ENCODE measurements at places on chromosomes 4 and X. TPM values are rescaled to one million over a fixed set of nuclear protein-coding genes. Genes with fewer than 3 reads are reported as not detected.

Gene CCKAR
- total RNA-seq = not detected

Gene SLC4A4
- total RNA-seq = 16.8 TPM

GRCh38 chr4:132918096-132918495 is 231.0 kb upstream of the PCDH10 start:
- no peak for DNase-seq

DNA sequence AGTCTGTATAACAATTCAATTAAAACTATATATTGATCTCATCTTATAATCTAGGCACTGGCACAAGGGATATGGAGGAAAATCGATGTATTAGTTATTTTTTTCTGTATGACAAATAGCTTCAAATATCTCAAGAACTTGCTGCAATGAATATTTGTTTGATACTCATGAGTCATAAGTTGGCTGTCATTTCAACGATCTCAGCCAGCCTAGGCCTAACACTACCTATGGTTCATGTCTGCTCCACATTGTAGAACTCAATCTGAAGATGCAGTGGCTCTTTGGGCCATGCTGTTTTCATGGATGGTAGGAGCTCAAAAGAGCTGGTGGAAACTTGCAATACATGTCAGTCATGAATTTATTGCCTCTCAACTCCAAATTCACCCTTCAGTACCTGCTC is 44.7 kb downstream of the MAGEB17 start:
- DNase-seq = peak; percentile 33

GRCh38 chrX:107715331-107716117 is 60.1 kb downstream of the TSC22D3 start:
- peak; percentile 23 for DNase-seq

DNA sequence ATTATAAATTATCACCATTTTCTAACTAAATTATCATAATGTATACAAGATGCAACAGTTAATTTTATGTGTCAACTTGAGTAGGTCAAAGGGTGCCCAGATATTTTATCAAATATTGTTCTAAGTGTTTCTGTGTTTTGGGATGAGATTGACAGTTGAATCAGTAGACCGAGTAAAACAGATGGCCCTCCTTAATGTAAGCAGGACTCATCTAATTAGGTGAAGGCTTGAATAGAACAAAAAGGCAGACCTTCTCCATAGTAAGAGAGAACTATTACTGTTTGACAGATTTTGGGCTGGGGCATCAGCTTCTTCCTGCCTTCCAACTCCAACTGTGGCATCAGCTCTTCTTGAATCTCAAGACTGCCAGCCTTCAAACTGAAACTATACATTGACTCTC is 185.8 kb downstream of the TRAM1L1 start:
- no peak for DNase-seq

GRCh38 chr4:174012886-174013259 is 270.6 kb downstream of the FBXO8 start:
- no peak for DNase-seq

- DNase-seq = no peak
These were observed 130.1 kb downstream of the KDM6A start for GRCh38 chrX:45003085-45003484.

GRCh38 chr4:12126474-12126873 is 697.8 kb upstream of the HS3ST1 start:
- DNase-seq = no peak
